ENCODE measurements at places on chromosomes 3 and 15.

GRCh38 chr3:124209426-124209825 is 217.5 kb upstream of the ROPN1 start:
- DNase-seq, result no peak

- DNase-seq, result no peak
Observed at GRCh38 chr15:86741917-86742316, 662.2 kb downstream of the AGBL1 start.

DNA sequence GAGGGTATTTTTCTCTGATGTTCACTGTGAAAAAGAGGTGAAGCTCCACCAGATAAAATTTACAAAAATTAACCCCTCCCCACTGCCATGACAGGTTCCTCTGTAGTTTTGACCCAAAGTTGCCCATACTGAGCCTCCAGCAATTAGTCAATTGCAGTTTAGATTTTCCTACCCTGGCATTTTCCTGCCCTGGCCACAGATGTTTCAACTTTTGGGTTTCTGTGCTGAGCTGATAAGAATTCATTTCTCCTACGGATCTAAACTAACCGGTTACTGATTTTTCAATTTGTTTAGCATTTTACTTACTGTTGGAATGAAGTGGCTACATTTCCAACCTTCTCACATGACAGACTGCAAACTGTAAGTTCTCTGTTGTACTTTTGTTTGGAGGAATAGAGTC is 1346.1 kb upstream of the EPHA6 start:
- no peak for DNase-seq

DNA sequence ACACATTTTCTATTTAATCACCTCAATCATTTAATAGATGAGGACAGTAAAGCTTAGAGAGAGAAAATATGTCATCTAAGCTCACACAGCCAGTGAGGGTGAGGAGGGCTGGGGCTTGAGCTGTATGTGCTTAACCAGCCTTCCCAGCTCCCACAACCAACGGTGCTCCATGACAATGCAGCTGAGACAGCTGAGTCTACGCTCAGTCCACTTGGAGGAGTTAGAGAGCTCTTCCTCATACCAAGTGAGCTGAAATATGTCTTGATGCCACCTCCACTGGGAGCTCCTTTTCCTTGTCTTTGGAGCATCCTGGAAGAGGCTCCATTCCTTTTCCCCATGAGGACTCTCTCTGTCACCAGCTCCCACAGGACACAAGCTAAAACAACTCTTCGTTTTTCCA is 9.3 kb downstream of the HOMER2 start:
- no peak for DNase-seq

DNA sequence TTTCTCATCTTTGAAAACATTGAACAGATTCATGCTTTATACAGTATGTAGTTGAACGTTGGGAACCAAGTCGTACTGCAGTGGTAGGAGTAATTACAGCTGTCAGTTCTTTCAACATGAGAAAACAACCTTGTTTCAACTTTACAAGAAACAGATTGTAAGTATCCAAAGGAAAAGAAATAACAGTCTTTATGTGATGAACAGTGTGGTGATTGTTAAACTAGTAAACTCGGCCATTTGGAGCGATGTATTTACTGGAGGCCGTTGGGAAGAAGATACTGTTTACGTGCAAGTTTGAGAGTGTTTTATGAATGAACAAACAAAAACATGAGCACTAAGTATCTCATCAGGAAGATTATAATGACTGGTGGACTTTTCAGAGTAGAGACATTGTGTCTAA is 48.4 kb downstream of the EPHA3 start:
- DNase-seq, result no peak

DNA sequence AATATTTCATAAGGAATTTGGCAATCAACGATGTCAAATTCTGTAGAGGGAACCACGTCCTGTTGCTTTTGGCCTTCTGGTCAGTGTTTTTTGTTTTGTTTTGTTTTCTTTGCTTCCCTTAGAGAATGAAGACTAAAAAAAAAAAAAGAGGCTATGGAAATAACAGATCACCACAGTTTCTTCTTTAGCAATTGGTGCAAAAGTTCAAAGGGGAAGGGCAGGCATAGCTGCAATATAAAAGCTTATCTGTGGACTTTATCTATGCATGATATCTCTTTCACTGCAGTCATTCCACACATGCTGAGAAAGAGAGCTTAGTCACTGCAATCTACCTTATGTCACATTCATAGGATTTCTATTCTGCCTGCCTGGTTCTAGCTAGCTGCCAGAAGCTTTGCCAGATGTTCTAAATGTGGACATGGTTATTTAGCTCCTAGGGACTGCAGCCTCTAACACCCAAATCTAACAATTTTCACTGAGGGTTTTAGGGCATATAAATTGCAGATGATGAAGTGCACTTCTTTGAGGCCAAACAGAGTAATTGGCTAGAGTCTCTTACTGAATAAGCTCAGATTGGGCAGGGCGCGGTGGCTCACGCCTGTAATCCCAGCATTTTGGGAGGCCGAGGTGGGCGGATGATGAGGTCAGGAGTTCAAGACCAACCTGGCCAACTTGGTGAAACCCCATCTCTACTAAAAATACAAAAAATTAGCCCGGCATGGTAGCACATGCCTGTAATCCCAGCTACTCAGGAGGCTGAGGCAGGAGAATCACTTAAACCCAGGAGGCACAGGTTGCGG is 637.2 kb downstream of the NTRK3 start:
- DNase-seq, result no peak

DNA sequence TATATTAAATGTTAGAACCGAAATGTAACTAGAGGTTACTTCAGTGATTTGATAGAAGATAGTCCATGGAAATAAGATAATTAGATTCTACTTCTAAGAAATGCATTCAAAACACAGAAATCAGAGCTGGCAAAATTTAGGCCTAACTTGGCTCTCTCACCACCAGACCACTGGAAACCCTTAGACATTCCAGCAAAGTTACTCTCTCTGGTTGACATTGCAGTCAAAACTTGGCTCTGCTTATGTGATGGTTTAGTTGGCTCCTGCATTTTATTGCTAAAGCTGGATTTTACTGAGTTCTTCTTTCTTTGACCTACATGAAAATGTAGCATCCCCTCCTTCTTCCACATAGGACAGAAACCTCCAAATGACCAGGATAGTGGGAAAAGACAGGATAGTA is 35.4 kb upstream of the CBLB start:
- DNase-seq, result no peak

GRCh38 chr3:101970905-101971304 is 121.6 kb downstream of the NFKBIZ start:
- no peak for DNase-seq

DNA sequence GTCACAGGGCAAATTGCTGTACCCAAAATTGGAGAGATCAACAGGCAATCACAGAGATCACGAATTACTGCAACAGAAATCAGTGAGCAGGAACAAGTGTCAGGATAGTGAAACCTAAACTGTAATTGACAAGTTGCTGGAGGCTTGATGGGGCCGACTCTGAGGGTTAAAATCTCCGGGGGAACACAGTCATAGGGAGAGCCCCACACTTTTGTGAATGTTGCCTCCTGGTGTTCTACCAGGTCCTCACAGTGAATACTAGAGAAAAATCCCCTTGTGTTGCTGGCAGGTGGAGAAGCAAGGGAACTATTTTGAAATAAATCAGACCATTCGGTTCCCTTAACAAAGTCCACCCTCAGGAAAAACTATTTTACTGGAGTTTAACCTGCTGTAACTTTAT is 697.5 kb upstream of the CBLB start:
- DNase-seq, result peak; percentile 38

GRCh38 chr3:20160230-20160629 is 25.8 kb downstream of the SGO1 start:
- no peak for DNase-seq

DNA sequence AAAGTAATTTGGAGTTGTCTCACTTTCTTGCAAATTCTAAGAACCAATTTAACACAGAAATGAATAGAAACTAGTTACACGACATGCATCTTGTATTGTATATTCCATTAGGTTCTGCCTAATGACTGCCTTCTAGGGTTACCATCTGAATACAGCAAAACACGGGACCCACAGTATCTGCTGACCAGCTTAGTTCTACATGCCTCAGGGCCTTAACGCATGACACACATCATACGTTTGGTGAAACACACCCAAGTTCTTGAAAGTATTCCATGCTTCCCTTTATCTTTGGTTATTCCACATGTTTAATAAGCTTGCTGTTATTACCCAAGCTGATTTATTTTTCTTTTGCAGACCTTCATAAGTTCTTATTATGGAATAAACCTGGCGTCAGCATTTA is 27.9 kb downstream of the APH1B start:
- DNase-seq, result no peak

GRCh38 chr3:71395927-71396695 is 187.4 kb downstream of the FOXP1 start:
- DNase-seq, result no peak

- DNase-seq, result no peak
Observed at GRCh38 chr3:198030726-198031125, 70.7 kb downstream of the LMLN start.

DNA sequence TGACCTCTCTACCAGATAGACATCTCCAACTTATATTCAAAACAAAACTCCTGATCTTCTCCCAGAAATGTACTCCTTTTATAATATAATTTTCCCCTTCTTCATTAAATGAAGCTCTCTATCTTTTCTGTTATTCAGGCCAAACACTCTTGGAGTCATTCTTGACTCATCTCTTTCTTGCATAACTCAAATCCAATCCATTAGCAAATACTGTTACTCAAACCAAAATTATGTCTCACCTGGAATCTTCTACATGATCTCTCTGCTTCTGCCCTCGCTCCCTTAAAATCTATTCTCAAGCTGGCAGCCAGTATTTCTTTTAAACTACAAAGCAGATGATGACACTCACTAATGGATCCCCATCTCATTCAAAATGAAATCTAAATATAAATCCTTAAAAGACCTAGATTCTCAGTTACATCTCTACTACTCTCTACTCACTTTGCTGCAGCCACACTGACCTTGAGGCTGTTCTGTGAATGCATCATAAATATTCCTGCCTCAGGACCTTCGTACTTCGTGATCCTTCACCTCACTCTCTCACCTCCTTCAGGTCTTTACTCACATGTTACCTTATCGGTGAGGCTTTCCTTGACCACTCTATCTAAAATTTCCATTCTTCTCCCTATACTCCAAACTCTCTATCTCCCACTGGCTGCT is 160.9 kb downstream of the TBC1D5 start:
- no peak for DNase-seq

DNA sequence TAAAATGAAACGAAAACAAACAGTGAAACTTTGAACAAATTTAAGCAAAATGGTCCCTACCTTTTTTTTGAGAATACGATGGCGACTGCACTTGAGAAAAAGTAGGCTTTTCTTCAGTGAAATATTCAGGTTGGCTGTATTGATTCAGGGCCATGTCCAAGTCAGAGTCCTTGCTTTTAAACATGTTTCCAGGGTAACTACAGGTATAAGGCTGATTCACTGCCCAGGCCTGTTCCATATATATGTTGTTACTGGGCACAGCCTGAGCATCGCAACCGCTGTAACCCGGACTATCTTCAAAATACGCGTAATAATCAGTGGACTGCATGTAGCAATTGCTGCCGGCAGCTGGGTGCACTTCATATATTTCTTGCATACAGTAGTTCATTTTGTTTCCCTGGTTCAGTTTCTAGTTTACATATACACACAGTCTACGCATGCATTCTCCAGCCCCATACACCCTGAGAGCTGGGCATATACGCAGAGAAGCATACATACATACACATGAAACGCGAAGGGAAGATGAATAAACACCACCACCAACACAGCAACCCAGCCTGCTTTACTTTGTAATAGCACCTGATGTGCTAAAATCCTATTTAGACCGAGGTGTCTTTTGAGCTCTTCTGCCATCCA is 220.0 kb downstream of the NR1D2 start:
- no peak for DNase-seq

GRCh38 chr15:92725171-92725570 is 69.6 kb upstream of the FAM174B start:
- DNase-seq, result no peak

GRCh38 chr3:151002003-151002981 is 29.8 kb upstream of the CLRN1 start:
- no peak for DNase-seq
